ENCODE measurements at places on chromosomes 3 and 15. TPM values are rescaled to one million over a fixed set of nuclear protein-coding genes. Genes with fewer than 3 reads are reported as not detected.

- peaks cover 3% of the 10 kb centered on the region for H3K36me3 ChIP-seq
- H3K27me3 ChIP-seq: no peaks in the 10 kb centered on the region
- H3K4me3 ChIP-seq: no peak overlapping the region
- no peaks in the 10 kb centered on the region for H3K4me1 ChIP-seq
- no peak overlapping the region for H3K27ac ChIP-seq
Observed at GRCh38 chr15:100285641-100286295, 56.0 kb downstream of the ADAMTS17 start.

GRCh38 chr3:114154321-114154821 is 24.5 kb downstream of the DRD3 start:
- H3K4me3 ChIP-seq: peak overlapping the region; percentile 27
- peak; percentile 86 for DNase-seq
- H3K4me1 ChIP-seq: peaks cover 24% of the 10 kb centered on the region
- H3K27me3 ChIP-seq: no peaks in the 10 kb centered on the region
- peaks cover 2% of the 10 kb centered on the region for H3K36me3 ChIP-seq

- DNase-seq: no peak
- H3K27me3 ChIP-seq: no peaks in the 10 kb centered on the region
- H3K36me3 ChIP-seq: no peaks in the 10 kb centered on the region
Observed at GRCh38 chr3:7871003-7871560, 630.5 kb upstream of the LMCD1 start.

GRCh38 chr3:54168451-54168850 is 46.1 kb downstream of the CACNA2D3 start:
- peak; percentile 39 for DNase-seq
- no peak overlapping the region for H3K4me3 ChIP-seq
- H3K4me1 ChIP-seq: peaks cover 4% of the 10 kb centered on the region
- H3K27ac ChIP-seq: no peak overlapping the region

The CHST13 gene
- total RNA-seq: 0.99 TPM

The TRH gene
- not detected for total RNA-seq

DNA sequence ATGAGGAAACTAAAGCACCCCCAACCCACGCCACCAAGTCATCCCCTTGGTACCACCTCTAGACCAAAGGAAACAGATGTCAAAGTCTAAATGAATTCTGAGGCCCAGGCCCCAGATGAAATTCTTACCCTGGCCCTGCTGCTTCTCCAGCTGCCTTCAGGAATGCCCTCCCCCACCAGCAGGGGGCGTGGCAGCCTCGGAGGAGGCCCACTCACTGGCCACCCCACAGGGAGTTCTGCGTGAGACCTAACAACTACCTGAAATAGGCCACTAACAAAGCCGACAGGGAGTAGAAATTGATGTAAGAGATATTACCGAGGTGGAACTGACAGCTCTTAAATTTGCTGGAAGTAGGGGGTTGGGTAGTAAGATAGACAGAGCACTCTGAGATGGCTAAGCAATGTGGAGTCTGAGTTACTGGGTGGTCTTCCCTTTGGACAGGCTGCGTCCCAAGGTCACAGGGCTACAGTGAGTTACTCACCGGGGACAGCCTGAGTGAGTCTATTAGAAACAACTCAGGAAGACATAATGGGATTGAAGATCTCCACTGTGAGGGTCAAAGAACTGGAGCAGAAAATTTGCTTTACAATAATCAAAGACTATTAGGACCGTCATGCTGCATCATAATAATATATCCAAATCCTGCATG is 240.7 kb downstream of the SHOX2 start:
- H3K36me3 ChIP-seq: no peaks in the 10 kb centered on the region
- H3K4me1 ChIP-seq: no peaks in the 10 kb centered on the region
- no peaks in the 10 kb centered on the region for H3K27me3 ChIP-seq

DNA sequence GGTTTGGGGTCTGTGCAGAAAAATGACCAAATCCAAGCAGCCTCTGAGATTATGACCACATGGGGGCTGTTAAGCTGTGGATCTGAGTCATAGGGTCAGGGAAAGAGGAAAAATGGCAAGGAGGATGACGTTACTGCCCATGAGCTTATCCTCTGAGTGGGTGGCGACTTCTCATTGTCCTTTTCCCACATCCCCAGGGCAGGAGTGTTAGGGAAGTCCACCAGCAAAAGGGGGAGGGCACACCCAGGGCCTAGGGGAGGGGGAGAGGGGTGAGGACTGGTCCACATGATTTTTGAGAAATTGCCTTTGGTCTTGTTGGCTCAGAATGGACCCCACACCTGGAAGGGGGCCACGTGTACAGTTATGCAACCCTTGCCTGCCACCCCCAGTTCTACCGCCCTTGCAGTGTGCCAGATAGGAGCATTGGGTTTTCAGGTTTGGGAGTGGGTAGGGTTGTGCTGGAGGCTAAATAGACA is 2.6 kb downstream of the CD276 start:
- DNase-seq: no peak
- H3K36me3 ChIP-seq: no peaks in the 10 kb centered on the region
- H3K4me1 ChIP-seq: peaks cover 6% of the 10 kb centered on the region
- H3K4me3 ChIP-seq: no peak overlapping the region

GRCh38 chr3:25178672-25179071 is 249.4 kb upstream of the RARB start:
- DNase-seq: no peak
- H3K27ac ChIP-seq: no peak overlapping the region
- H3K4me3 ChIP-seq: no peak overlapping the region
- H3K4me1 ChIP-seq: no peaks in the 10 kb centered on the region
- no peaks in the 10 kb centered on the region for H3K27me3 ChIP-seq

DNA sequence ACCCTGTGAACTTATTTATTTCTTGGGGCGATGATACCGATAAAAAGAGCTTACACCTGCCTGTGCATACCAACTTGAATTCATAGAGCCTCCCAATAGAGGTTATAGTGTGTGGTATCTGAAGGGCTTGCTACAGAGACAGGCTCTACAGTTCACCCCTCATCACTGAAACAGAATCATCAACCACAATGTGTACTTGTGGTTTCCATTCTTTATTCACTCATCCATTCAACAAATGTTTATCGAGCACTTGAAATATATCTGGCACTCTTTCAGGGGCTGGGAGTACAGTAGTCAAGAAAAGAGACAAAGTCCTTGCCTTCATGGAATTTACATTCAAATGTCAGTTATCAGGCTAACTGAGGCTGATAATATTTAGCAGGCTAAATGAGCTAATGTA is 134.4 kb upstream of the SKOR1 start:
- no peak for DNase-seq
- H3K36me3 ChIP-seq: peaks cover 2% of the 10 kb centered on the region
- no peaks in the 10 kb centered on the region for H3K4me1 ChIP-seq
- no peak overlapping the region for H3K4me3 ChIP-seq
- H3K27ac ChIP-seq: no peak overlapping the region
- no peaks in the 10 kb centered on the region for H3K27me3 ChIP-seq

DNA sequence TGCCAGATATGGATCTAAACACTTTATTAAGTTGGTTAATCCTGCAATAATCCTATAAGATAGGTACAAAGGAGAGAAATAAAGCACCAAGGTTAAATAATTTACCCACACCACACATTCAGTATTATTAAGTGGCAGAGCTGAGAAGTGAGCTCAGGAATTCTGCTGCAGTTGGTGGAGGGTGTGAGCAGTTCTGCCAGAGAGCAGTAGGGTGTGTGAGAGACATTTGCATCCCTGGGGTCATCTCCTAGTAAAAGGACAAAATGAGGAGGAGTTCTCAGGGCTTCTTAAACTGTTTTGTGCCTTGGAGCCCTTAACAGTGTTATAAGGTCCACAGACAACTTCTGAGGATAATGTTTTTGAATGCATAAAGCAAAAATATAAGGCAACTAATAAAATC is 484.5 kb downstream of the TAFA4 start:
- DNase-seq: no peak
- H3K27me3 ChIP-seq: no peaks in the 10 kb centered on the region
- no peaks in the 10 kb centered on the region for H3K36me3 ChIP-seq
- no peaks in the 10 kb centered on the region for H3K4me1 ChIP-seq
- H3K4me3 ChIP-seq: no peak overlapping the region

The BFSP2 gene
- total RNA-seq: not detected

- H3K36me3 ChIP-seq: peaks cover 40% of the 10 kb centered on the region
- H3K4me3 ChIP-seq: no peak overlapping the region
- H3K4me1 ChIP-seq: no peaks in the 10 kb centered on the region
- no peak for DNase-seq
- no peak overlapping the region for H3K27ac ChIP-seq
Observed at GRCh38 chr3:120442975-120443517, 7.7 kb downstream of the FSTL1 start.

The FOXL2 gene
- 0.22 TPM for total RNA-seq

GRCh38 chr15:33671456-33671855 is 296.8 kb upstream of the CHRM5 start:
- no peaks in the 10 kb centered on the region for H3K36me3 ChIP-seq
- DNase-seq: no peak
- no peak overlapping the region for H3K4me3 ChIP-seq
- no peaks in the 10 kb centered on the region for H3K4me1 ChIP-seq

The ASB14 gene
- not detected for total RNA-seq

The ACOX2 gene
- total RNA-seq: 0.85 TPM

Measured in H9 (cell line).